ENCODE measurements at places on chromosomes 3 and 15.

GRCh38 chr3:155646669-155647068 is 98.2 kb downstream of the PLCH1 start:
- no peak for DNase-seq

- DNase-seq: no peak
These were observed 97.4 kb upstream of the RNU6-1 start for GRCh38 chr15:67937153-67937761.

DNA sequence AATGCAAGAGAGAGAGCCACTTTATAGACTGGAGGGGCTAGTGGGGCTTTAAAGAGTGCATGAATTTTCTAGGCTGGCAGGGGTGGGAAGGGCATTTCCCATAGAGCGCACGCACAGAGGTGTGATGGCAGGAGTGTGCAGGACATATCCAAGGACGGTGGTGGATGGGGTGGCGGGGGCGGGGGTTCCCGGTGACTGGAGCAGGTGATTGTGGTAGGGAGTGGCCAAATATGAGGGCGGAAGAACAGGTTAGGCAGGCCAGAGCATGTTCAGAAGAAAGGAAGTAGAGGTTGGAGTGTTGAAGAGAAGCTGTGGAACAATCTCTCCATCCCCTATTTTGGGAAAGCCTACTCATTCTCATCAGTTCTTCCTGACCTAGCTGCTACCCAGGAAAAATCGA is 18.1 kb downstream of the FAM81A start:
- DNase-seq: no peak

GRCh38 chr3:39292961-39293360 is 13.1 kb upstream of the CX3CR1 start:
- DNase-seq: no peak

GRCh38 chr3:190504354-190505125 is 9.3 kb upstream of the IL1RAP start:
- DNase-seq: no peak

- DNase-seq: no peak
These were observed 50.8 kb downstream of the CLDN18 start for GRCh38 chr3:138060792-138061191.
